NCI-H1436 treated with DMSO at 0.1 percent for 48 hours (cell line): ENCODE measurements at places on chromosomes 5 and 9.

- DNase-seq, result no peak
Measured at GRCh38 chr5:141245250-141245717, at the start of gene PCDHB15. TSS of gene PCDHB15 (plus strand) at chr5:141245395. CDS start at chr5:141245579, 184 bp downstream.

DNA sequence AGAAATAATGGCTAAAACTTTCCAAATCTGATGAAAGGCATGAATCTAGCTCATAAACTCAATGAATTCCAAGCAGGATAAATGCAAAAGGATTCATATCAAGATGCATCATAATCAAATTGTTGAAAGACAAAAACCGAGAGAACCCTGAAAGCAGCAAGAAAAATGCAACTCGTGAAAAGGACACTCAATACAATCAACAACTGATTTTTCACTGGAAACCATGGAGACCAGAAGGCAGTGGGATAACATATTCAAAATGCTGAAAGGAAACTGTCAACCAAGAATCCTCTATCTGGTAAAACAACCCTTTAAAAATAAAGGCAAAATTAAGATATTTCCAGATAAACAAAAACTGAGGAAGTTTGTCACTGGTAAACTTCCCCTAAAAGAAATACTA, 9.5 kb downstream of the FBXL17 start:
- DNase-seq, result no peak

DNA sequence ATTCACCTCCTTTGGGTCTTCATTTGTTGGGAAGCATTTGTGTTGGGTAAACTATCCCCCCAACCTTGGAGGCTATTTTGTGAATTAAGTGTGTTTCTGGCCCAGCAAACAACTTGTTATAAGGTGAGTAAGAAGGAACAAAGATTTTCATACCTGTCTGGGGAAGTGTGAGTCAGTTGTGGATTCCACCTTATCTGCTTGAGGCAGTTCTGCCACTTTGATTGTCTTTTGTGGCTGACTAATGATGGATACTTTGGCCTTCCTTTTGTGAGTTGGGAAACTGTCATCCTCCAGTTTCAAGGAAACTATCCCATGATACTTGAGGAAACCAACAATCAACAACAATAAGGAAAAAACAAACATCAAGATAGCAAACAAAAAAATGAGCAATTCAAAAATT, 24.6 kb upstream of the CER1 start:
- DNase-seq, result no peak

GRCh38 chr5:112006721-112007120, 249.7 kb upstream of the NREP start:
- no peak for DNase-seq

DNA sequence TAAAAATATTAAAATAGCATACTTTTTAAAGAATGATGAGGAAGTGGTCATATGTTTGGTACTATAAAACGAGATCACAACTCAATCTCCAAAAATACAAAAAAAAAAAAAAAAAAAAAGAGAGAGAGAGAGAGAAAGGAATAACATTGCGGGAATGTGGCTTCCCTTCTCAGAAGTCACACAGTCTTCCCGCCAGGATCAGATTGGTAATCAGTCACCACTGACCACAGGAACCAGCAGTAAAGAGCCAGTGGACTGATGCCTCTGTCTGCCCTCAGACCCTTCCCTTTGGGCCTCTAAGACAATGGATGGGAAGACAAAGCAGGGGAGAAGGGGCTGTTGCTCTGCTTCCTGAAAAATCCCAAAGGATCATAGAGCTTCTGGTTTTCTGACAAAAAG, 104.9 kb downstream of the KLHL3 start:
- DNase-seq, result no peak

DNA sequence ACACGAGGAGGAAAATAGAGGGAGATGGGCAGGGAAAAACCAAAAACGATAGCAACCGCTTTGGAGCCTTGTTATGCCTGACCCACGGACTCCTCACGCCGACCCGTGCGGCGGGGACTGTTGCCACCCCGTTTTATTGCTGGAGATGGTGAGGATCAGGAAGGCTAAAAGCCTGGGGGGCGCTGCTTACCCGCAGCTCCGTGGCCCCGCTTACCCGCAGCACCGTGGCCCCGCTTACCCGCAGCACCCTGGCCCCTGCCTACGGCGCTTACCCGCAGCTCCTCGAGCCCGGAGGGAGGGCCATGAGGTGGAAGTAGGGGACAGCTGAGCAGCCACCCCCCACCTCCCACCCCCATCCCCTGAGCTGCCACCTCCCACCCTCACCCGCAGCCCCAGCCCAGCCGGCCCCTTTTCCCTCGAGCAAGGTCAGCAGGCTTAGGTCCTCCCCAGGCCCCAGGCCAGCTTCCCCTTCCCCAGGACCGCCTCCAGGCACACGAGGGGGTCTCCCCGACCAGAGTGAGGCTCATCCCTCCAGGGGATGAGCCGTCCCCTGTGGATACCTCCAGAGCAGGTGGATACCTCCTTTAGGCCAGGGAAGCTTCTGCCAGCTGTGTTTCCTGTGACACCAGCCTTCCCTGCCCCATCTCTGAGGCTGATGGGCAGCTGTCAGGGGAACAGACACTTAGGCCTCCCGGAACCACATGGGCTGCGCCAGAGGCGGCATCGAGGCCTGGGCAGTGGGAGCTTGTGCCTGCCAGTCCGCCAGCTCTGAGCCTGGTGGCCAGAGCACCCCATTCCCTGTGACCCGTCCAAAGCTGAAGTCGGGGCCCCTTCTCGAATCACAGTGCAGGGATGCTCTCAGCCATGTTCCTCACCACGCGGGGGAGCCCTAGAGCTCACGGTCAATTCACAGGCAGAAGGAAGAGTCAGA, 92.3 kb downstream of the LMX1B start:
- DNase-seq, result no peak

DNA sequence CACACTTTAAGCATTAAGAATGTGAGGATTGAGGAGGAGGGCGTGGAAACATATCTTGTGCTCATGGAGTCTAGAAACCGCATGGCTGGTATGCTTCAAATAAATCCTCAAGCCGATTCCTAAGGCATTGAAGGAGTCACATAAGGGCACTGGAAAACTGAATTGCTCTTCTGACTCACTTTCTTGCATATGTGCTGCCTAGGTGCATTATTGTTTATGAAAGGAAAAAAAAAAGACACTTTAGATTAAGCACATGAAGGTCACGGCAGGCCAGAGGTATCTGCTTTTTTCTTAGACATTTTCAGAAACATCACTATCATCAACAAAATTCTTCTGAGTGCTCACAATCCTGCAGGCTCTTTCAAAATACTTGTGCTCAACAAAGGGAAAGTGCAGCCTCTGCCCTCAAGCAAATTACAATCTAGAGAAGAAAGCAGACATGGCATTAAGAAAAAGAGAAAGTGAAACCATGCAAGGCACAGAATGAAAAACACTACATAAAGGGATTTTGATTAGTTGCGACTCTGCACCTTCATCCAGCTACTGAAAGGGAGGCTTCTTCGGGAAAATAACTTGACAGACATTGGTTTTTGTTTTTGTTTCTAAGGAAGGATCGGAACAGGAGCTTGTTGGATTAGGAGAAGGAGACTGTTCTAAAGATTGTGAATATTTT, 2117.6 kb downstream of the MAT2B start:
- no peak for DNase-seq

- DNase-seq, result no peak
Measured at GRCh38 chr5:176825234-176825633, 14.9 kb downstream of the UNC5A start.

GRCh38 chr9:121075251-121076036, 689 bp downstream of the CNTRL start:
- no peak for DNase-seq

DNA sequence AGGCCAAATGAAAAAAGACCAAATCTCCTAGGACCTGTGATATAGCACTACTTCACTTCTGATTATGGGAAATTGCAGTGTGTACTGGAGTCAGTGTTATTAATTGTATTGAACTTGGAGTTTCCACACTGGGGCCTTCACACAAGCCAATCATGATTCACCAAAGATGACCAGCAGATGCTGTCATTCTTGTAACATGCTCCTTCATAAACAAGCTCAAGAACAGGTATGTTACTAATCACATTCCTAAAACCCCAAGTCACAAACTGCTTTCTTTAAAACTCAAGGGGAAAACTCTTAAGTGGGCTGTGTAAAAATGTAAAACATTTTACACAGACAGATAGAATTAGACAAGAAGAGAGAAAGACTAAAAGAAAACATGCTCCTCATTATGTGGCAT, 5.6 kb downstream of the KLHL3 start:
- no peak for DNase-seq

- DNase-seq, result no peak
Measured at GRCh38 chr5:77851176-77852067, 75.3 kb upstream of the TBCA start.

GRCh38 chr9:92720807-92721535, 43.7 kb downstream of the BICD2 start:
- DNase-seq, result no peak

- no peak for DNase-seq
Measured at GRCh38 chr9:70105147-70105546, 61.5 kb downstream of the MAMDC2 start.

DNA sequence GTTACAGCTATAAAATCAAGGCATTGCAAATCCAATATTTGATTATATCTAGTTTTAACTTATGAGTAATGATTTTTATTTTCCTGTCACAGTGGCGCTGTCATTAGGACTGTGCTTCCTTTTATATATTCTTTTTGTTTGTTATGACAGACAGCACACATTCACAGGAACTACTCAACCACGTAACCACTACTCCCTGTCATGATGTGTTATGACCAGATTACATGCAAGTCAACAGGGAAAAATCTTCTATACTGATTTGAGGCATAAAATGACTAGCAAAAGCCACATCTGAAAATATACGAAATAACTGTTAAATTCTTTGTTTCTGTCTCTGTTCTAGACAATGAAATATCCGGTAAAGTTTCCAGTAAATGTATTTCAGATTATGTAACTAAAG, 25.4 kb downstream of the SREK1 start:
- DNase-seq, result no peak

- DNase-seq, result no peak
Measured at GRCh38 chr9:91433180-91433579, 9.5 kb upstream of the NFIL3 start.
